ENCODE measurements at places on chromosomes 2 and 18.

GRCh38 chr2:85545780-85546240 lies 6.8 kb downstream of the MAT2A start:
- DNase-seq: no peak

DNA sequence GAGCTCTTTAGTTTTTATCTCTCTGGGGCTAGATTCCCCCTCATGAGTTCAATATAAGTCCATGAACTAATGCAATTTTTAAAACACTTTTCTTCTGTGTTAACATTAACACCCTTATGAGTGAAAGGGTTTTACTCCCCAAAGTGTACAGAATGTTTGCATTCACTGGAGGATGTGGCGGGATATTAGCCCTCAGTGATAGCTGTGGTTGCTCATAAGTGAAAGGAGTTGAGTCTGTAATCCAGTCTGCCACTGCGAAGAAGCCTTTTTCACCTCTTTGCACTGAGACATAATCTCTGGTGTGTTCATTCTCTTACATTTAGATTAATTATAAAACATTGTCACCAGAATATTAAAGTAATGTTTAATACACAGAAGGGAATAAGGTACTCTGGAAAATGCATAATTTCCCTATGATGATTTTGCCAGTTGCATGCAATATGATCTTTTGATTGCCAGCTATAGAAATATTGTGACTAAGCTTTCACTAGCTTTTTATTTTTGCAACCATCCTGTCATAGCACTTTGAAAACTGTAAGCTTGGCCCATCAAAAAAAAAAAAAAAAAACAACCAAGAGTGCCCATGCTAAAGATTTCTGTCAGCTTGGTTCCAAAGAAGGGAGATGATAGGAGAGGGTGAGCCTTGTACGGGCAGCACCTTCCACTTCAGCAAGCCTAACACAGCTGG lies 113.2 kb downstream of the BCL11A start:
- DNase-seq: no peak

- no peak for DNase-seq
Measured at GRCh38 chr2:5937851-5938565, 245.8 kb downstream of the SOX11 start.

- no peak for DNase-seq
Measured at GRCh38 chr18:50662177-50662576, 102.3 kb downstream of the MAPK4 start.

DNA sequence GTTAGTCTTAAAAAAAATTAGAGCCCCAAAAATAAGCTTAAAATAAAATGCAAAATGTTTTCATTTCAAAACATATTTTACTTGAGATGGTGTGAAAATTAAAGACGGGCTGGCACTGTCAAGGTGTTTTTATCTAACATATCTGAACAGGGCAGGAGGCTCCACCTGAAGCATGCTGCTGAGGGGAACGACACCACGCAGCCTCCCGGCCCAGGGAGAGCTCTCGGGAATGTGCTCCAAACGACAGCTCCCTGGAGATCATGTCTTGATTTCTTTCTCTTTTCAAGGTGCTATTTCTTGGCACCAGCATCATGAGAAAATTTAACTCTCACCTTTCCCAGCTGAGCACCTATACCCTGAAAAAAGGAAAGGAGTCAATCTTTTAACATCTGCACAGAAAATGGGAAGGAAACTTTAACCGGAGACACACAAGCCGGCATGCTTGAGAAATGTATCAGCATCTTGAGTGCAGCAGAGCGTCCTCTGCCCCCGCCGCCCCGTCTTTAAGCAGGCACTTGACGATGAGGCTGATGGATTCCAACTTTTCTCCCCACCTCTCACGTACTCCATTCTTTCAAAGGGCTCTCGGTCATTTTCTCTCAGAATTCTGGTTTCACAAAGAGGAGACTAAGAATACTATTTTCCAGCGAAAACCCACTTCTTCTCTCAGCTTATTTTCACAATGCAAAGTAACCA lies 56.6 kb downstream of the EIPR1 start:
- no peak for DNase-seq

DNA sequence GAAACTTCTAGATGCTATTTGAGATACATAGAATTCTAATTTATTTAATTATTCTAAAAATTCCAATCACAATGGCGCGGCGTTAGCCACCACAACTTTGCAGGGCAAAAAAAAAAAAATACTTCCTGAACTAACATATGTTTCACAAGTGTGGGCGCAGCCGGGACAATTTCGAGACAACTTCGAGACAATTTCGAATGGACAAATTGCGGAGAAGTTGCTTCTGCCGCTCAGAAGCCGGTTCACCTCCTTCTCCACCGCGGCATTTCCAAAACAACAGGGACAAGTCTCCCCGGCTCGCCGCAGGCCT lies 842 bp downstream of the PAX3 start:
- no peak for DNase-seq

- DNase-seq: no peak
Measured at GRCh38 chr2:38178556-38179419, 102.8 kb upstream of the CYP1B1 start.

GRCh38 chr2:120230515-120231471 lies 7.6 kb upstream of the TMEM185B start:
- no peak for DNase-seq

DNA sequence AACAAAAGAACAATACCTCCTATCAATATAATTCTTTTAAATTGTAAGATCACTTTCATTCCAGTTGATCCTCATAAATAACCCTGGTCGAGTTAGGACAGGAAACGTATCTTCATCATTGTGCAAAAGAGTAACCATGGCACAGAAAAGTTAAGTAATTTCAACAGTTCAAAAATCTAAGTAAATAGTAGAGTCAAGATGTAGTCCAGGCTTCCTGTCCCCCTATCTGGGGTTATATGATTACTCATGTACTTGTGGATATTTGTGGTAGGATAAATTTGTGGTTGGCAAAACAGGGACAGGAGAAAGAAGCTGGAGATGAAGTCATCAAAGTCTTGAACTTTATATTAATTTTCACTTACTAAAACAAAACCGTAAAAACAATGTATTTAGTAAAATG lies 772.6 kb downstream of the TSN start:
- DNase-seq: no peak

DNA sequence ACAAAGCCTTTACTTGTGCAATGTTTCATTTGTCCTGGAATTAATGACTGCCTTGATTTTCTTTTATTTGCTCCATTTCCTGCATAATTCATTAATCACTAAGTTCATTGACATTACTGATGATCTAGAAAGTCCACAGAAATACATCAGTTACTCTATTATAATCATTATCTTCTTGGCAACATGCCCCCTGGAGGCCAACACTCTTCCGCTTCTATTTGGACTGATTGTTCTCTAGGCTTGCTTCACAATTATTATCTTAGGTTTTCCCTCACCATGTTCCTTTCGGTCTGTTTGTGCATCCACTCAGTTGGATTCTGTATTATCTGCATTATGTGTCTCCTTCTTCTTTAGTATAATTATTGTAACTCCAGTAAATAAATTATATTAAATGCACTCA lies 461.0 kb upstream of the CDH2 start:
- no peak for DNase-seq

- no peak for DNase-seq
Measured at GRCh38 chr18:27094621-27095020, 90.5 kb downstream of the CHST9 start.

GRCh38 chr2:23926290-23926749 lies 603 bp downstream of the ATAD2B start:
- no peak for DNase-seq

- no peak for DNase-seq
Measured at GRCh38 chr2:46690825-46691224, 211.5 kb downstream of the TMEM247 start.

DNA sequence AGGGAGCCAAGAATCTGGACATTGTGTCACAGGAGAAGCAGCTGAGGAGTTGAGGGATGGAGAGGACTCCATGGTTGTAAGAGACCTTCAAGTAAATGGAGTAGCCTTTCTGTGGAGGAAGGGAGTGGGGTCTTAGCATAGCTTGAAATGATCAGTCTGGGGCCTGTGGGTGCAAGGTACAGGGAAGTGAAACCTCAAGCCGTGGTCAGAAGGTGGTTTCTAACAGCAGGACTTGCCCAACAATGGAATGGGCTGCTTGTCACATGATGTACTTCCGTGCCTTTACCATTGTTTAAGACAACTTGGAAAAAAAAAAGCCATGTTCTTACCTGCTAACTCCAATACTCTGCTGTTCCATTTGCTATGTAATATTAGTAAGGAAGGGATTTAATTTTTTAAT lies 140.7 kb downstream of the LDLRAD4 start:
- DNase-seq: no peak

GRCh38 chr2:155145758-155146229 lies 447.3 kb downstream of the KCNJ3 start:
- DNase-seq: no peak

DNA sequence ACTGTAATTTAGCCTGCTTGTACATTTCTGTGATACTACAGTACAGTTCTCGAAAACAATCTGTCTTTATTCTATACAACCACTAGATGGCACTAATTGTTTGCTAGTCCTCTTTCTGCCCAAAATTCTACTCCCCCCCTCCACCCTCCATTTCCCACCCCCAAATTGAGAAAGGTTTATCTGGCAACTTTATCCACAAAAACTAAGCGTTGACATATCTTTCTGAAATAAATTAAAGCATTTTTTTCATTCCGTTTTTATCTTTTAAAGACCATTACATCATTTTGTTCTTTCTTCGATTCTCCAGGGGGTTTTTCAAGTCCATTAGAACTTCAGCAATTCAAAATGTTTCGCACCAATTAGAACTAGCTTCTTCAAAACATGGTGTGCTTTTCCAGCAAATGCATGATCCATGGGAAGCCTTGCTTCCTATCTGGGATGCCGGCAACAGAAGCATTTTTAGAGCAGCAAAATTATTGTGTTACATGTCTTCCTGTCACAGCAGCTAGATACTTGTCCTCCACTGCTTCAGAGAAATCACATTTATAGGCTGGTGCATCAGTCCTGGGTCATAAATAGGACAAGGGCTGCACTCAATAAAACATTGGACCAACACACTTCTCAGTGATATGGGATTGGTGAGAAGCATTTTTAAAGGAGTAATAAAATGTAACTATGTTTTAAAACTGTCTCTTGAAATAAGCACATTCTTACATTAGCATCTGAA lies 241.3 kb downstream of the PAX3 start:
- no peak for DNase-seq

DNA sequence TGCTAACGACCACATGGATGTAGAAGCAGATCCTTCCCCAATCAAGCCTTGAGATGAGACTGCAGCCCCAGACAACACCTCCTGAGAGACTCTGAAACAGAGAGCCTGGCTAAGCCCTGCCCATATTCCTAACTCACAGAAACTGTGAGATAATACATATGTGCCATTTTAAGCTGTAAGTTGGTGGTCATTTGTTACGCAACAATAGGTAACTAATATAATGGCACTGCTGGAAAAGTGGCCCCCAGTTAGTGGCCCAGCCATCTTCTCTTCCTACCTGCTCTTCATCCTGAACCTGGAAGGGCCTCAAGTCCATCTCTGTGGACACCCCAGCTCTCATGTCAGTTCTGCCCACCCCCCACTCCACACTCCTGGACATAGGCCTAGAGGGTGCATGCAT lies 144.0 kb downstream of the TMEM17 start:
- no peak for DNase-seq

- DNase-seq: no peak
Measured at GRCh38 chr2:101692766-101693165, 4.7 kb upstream of the MAP4K4 start.

- no peak for DNase-seq
Measured at GRCh38 chr18:9952633-9953416, 39.0 kb downstream of the VAPA start.

DNA sequence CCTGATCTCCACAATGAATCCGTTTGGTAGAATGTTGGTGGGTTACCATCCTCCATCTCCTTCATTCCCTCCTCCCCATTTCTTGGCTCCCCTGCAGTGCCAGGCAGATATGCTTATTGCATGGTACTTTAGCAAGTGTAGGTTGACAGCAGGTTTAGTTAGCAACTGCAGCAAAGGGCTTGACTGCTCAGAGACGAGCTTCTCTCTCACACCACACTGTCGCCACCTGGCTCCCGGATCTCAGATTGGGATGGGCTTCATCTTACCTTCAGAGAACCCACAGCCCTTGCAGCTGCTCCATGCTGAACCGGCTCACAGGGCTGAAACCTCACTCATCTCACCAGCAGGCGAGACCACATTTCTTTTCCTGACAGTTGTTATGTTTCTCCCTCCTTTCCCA lies 88.8 kb downstream of the VWA3B start:
- no peak for DNase-seq

DNA sequence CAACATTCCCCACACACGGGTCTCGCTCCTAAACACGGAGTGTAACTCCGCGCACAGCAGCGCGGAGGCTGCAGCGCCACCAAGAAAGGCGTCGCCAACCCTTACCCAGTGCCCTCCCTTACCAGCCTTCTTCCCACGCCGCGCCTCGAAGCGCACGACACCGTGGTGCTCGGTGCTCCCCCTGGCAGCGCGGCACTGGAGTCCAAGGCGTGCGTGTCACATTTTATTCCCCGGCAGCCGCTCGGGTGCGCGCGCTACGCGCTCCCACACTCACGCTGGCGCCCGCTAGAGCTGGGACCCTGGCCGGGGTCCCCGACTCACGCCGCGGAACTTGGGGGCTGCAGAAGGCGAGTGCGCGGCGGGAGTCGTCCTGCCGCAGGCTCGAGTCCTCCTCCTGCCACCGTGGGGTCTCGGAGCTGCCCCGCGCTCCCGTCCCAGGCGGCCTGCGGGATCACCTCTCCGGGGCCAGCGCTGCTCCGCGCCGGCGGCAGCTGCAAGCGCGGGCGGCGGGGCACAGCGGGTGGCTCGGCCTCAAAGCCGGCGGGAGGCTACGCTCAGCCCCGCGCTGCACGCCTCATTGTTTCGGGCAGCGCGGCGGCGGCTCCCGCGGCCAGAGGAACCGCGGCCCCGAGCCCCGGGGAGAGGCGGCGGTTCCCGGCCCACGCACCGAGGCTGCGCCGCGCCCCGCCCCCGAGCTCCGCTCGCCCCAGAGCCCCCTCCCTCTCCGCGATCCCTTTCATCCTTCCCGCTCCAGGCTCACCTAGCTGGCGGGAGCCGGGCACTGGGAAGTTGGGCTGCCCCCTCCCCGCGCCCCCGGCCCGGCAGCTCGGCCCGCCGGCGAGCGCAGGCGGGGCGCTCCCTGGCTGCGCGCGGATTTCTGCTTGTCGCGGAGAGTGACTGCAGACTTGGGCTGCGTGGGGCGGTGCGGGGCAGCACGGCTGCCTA lies at the start of gene ST6GAL2:
TSS of gene ST6GAL2 (minus strand) at position 197 of the 945 bp plus-strand sequence. CDS start 42,190 bp downstream, outside the sequence.
- DNase-seq: no peak

DNA sequence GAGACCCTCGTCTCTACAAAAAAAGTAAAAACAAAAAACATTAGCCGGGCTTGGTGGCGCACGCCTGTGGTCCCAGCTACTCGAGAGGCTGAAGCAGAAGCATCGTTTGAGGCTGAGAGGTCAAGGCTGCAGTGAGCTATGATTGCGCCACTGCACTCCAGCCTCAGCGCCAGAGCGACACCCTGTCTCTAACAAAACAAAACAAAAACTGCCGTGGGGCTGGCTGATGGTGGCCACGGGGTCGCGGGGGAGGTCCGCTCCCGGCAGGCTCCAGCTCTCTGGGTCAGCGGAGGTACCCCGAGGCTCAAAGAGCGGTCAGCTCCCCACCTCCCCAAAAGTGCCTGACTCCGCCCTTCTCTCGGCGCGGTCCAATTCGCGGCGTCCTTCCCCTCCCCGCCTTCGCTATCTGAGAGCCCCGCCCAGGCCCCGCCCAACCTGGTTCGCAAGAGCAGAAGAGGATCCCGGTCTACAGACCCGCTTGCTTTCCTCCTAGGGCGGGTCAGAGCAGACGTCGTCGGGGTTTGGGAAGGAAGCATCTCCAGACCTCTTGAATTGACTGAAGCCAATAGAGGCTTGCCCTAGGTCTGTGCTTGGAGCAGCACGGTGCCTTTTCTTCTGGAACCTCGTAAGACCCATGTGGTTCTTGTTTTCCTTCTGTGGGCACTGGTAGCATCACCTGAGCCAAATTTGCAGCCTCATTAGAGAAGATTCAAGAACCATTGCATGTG lies 7.8 kb downstream of the RAX start:
- DNase-seq: no peak
